Mesothelial cell of epicardium (in vitro differentiated cells): ENCODE measurements at places on chromosomes 1 and 21.

DNA sequence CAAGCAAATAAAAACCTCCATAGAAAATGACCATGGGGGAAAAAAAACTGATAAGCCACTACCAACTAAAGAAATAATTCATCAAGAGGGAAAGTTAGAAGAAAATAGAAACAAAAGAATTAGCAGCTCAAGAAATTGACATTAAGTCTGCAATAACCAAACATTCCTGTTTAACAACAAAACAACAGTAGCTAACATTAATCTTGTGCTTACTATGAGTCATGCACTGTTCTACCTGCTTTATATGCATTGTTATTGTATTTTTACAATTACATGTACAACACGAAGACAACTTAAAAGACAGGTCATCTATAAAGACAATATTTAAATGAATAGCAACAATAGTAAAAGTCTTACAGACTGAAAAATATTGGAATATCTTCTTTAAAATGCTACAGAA, 34.4 kb upstream of the LRRC7 start:
- DNase-seq = no peak

DNA sequence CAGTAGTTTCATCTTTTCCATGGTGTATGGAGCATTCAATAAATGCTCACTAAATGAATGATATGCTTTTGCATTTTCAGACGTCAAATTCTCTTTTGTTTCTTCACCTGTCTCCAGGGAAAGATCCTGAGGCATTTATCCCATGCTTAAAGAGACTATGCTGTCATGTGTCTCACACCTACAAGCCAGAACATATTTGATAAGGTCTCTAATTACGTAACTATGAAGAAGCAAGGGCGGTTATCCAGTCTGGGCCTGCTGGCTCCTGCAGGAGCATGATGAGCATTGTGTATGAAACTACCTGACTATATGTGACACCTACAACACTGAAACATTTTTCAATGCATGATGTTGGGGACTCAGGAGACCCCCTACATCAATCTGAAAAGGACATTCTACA, 51.8 kb downstream of the FBXO42 start:
- DNase-seq = no peak

DNA sequence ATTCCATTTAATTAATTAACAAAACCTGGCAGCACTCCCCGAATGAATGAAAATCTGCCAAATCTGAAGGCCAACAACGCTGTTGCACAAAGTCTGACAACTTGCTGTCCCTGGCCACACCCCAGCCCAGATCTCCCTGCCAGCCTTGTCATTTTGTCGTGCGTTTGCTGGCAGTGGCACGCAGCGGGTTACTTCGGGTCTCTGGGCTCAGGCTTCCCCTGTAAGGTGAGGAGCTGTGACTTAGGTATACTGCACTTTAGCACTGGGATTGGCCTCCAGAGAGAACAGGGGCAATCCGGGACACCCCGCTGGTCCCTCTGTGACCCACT, 34.3 kb upstream of the SIM2 start:
- DNase-seq = no peak

DNA sequence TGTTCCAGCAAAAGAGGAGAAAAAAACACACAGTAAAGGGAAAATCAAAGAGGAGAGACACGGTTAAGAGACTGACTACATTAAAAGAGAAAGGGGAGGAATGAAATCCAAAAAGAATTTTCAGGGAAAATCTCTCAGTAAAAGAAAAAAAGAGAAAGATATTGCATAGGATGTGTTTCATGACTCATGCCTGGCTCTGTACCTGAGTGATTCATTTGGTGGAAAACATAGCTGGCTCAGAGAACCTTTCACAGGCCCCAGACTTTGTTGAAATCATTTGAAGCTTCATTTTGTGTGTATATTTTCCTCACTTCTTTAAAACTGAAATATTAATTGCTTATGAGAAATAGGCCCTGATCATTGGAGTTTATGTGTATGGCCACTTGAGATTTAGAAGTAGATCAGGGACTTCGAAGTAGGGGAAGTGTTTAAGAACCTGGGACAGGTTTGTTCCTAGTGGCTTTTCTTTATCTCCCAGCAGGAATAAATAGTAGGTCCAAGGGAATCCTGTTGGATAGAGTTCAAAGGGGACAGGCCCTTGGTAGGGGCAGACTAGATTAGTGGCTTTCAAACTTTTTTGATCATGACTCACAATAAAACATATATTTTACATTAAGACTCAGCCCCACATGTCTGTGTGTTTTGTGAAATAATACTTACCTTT, 239.1 kb upstream of the SGIP1 start:
- DNase-seq = no peak

DNA sequence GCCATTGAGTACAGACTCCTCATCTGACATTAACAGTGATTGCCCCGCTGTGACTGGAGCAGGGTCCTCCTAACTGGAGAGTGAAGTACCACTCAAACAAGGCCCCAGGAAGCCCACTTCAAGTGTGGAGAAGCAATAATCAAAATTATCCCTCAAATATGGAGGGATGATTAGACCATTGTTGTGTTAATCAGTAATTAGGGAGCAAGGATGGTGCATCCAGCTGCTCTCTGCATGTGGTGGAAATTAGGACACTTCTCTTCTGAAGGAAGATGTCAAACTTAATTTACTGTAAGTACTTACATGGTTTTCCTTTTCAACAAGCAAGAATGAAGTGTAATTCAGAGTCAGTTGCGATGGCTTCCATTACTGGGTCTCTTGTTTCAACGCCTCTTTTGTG, 3.4 kb upstream of the ZP4 start:
- DNase-seq = no peak

DNA sequence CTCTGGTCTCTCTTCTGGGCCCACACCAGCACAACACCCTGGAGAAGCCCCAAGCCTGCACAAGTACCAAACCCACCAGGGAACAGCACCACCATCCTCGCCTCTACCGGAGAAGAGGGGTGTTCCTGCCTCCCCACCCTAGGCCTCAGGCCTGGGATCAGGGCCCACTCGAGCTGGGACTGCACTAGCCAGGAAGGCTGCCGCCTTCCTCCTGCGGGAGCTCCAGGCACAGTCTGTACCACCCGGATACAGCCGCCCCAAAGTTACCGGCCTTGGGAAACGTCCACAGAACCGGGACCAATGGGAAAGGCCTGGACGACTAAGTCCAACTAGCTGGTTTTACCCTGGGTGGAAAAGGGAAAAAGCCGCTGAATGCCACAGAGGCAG, 3.4 kb downstream of the TAL1 start:
- no peak for DNase-seq

DNA sequence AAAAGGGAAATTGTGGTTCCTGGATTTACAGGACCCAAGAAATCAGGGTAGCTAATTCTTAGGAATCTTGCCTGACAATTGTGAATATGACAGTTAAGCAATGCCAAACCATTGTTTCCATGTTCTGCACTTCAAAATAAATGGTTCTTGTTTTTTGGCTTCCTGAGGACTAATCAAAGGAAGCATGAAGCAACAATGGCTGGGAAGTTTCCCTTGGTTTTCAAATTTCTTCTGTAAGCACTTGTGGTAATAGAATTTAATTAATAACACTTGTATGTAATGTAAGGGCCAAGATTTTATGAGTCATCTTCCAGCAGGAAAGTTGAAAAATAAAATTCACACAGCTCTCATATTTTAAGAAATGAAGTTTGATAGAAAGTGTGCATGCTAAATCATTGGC, 31.7 kb downstream of the JAM2 start:
- no peak for DNase-seq
